ENCODE measurements at places on chromosomes 3 and 15.

DNA sequence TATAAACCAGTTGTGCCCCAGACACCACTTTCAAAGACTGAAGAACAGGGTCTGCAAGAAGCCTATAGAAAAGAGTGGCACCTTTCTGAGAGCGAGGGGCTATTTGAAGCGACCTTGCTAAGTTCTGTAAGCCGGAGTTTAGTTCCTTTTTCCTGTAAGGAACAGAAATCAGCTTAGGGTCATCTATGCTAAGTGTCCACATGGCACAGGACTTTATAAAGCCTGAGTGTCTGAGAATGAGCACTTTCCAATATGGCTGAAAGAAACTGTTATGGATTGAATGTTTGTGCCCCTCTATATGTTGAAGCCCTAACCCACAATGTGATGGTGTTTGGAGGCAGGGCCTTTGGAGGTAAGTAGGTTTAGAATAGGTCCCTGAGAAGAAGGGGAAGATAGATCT is 4.0 kb upstream of the A4GNT start:
- DNase-seq, result no peak

- DNase-seq, result no peak
These were observed 107.7 kb downstream of the WDR76 start for GRCh38 chr15:43934480-43934879.

DNA sequence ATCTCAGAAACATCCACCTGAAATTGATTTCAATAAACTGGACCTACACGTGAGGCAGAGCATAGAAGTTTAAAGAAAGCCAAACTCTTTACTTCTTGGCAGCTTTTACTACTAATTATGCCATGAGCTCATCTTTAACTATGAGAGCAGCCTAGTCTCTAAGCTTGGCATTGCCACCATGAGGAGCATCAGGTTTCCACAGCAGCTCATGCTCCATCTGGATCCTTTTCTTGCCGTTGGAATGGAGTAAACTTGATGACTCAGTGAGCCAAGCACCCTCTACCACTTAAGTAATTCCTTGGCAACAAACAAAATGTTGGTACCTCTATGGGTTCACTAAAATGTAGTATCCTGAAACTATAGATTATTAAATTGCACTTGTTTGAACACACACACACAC is 583.2 kb downstream of the EPHA3 start:
- no peak for DNase-seq

- no peak for DNase-seq
These were observed 156.2 kb downstream of the ZNF621 start for GRCh38 chr3:40680685-40681657.

DNA sequence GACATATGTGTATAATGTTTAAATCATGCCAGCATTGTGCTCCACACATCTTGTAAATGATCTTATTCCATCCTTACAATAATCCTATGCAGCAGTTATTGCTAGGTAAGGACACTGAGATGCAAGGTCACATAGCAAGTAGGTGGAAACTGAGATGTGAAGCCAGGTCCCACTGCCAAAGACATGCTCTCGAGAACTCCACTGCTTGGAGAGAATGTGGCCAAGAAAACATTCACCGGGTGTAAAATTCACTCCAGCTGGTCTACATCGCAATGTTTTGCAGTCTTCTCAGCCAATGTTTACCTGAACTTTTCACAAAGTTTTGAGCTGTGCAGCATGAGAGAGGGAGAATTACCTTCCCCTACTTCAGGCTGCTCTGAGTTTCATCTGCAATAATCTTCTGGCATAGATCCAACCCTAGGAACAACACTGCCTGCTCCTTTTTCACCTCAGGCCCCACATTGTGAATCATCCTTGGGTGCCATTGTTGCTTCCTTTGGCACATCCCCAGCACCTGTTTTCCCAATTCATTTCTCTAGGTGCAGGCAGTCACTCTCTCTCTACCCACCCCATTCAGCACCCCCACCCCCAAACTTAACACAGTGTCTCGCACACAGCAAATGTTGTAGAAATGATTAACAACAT is 53.5 kb upstream of the PRTG start:
- no peak for DNase-seq

DNA sequence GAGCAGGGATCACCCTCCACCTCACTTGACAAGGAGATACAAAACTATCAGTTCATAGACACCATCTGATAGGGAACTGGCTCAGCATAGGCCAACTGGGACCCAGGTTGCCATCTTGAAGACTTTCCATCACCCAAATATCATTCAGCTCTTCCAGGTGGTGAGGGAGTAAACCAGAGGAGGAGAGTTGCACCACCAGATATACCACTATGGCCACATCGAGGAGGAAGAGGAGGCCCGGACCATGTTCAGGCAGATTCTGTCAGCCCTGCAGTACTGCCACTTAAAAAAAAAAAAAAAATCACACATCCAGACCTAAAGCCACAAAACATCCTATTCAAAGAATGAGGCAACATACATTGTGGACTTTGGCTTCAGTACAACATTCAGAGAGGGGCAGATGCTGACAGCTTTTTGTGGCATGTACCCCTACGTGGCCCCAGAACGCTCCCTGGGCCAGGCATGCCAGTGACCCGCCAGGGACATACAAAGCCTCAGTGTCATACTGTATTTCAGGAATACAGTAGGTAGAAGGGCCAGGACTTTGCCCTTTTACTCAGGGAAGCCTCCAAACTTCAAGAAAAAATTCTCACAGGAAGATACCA is 18.4 kb upstream of the EMC3 start:
- DNase-seq, result no peak

GRCh38 chr15:66766282-66767230 is 64.5 kb downstream of the SMAD6 start:
- DNase-seq, result no peak

DNA sequence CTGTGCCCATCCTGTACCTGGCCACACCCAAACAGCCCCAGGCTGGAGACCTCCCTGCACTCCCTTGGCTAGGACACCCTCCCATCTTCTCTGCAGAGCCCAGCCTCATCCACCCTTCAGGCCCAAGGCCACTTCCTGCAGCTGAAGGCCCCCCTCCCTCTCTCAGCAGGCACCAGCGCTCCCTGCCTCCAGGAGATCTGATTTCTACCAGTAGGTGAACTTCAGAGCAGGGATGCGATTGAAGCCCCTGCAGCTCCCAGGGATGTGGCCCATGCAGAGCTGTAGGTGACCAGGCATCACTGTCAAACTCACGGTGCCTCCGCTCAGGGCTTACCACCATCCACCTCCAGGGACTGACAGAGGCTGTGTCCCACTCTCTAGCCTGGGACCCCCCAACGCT is 96.3 kb downstream of the NUP210 start:
- no peak for DNase-seq

GRCh38 chr3:98188545-98188944 is 22.0 kb downstream of the OR5H15 start:
- peak; percentile 69 for DNase-seq

DNA sequence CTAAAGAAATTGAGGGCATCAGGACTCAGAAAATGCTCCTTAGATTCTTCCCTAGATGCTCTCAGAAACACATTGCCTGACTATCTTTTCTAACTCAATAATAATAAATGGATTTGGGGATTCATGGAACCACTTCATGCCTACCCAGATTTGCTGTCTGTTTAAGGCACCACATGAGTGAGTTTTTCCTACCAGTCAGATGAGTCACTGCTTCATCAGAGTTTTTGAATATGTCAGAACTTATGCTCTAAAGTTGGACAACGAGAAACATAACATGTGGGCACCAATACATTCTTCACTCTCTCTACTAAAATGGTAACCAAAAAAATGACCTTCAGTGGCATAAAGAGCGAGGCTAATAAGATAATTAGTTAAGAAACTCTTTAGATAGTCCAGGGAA is 1135.1 kb downstream of the TUSC7 start:
- DNase-seq, result peak; percentile 3

All from SK-N-DZ (cell line).